ENCODE measurements at places on chromosomes 1 and 21.
A peak's percentile ranks its signal among the peaks of the same experiment; 100 is the strongest.

DNA sequence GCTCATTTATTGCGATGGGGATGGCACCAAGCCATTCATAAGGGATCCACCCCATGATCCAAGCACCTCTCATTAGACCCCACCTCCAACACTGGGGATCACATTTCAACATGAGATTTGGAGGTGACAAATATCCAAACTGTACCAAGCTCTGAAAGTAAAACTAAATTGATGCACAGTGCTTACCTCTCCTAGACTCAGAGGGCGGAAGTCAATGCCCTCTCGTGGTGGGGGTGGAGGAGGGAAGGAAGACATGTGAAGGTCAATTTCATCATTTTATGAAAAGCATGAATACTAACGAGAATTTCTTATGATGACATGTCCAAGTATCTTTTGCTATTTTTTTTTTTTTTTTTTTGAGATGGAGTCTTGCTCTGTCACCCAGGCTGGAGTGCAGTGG lies 120.0 kb downstream of the PGBD5 start:
- no peak for DNase-seq

DNA sequence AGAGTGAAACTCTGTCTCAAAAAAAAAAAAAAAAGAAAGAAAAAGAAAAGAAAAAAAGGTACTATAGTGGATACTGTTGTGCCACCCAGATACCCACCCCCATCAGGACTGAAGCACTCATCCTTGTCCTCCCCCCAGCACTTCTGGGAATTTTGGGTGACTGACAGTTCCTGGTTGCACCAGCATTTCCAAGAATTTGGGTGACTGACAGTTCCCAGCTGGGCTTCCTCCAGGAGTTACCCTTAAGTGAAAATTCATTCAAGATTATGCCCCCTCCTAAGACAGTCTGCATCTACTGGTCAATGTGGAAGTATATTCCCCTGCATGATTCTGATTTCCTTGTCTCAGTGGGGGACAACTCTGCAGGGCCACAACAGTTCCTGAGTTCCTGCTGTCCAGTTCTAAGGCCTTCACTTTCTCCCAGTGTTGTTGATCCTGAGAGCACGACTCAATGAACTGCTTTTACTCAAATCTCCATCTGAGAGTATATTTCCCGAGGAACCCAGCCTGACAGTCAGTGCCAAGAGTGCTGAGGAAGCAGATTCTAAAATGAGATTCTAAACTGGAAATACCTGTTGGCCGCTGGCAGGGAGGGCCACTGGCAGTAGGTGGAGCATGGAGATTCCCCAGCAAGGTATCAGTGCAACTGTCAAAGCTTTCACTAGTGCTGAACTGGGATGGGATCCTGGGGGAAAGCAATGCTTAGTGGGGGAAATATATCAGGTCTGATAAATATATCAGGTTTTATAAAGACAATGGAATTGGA lies 18.5 kb downstream of the RIIAD1 start:
- no peak for DNase-seq

GRCh38 chr1:179805291-179806195 lies 62.5 kb downstream of the FAM163A start:
- DNase-seq: no peak

- DNase-seq: no peak
Observed at GRCh38 chr1:9086796-9087195, 17.4 kb upstream of the SLC2A5 start.

GRCh38 chr21:43877936-43878575 lies 13.0 kb downstream of the AGPAT3 start:
- no peak for DNase-seq

GRCh38 chr21:45409466-45410150 lies 4.6 kb downstream of the COL18A1 start:
- no peak for DNase-seq

GRCh38 chr1:43622901-43623780 lies 26.8 kb upstream of the KDM4A start:
- no peak for DNase-seq

- DNase-seq: no peak
Observed at GRCh38 chr1:212525479-212526110, 83.0 kb upstream of the ATF3 start.

DNA sequence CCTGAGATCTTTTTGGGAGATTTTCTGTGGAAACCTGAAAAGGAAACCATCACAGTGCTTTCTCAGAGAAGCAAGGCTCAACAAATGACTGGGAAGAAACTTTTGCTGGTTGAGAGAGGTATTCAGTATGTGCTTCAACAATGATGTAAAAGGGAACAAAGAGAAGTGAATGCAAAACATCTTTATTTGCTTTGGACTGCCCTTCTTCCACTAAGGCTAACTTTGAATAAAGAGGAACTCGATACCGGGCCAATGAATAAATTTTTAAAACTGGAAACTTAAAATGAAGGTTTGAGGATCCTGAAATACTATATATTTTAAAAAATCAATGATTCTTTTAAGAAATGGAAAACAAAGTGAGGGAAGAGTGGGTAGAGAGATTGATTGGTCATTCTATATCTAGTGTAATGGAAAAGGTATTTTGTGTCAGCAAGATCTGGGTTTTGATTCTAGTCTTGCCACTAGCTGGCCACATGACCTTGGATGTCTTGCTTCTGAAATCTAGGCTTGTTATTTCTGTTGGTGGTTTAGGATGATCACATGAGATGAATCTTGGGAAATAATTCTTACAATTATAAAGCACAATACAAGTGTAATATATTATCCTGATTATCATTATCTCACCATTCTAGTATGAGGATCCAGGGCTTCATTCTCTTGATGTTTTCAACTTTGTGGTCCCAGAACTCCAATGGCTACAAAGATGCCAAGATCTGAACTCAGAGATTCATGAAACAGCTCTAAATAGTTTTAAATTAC lies 34.6 kb upstream of the APOBEC4 start:
- no peak for DNase-seq

GRCh38 chr1:157944663-157945280 lies 48.7 kb upstream of the KIRREL1 start:
- no peak for DNase-seq

GRCh38 chr1:164695956-164696665 lies 137.1 kb downstream of the PBX1 start:
- DNase-seq: no peak

GRCh38 chr21:33268737-33269441 lies 2.7 kb downstream of the IL10RB start:
- peak; percentile 9 for DNase-seq

DNA sequence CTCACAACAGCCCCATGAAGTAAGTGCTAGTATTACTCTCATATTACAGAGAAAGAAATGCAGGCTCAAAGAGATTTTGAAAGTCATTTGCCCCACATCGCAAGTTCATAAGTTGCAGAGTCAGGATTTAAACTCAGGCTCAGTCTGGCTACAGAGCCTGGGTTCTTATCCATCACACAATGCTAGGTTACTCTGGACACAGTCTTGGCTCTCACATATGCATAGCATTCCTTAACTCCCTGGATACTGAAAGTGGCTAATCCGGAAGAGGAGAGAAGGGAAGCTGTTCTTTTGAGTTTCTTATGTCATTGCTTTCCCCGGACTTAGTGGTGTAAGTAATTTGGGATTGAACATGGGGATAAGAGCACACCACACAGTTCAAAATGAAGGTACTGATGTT lies 357.4 kb upstream of the PLXNA2 start:
- no peak for DNase-seq

- no peak for DNase-seq
Observed at GRCh38 chr1:218765753-218766152, 407.9 kb upstream of the LYPLAL1 start.

GRCh38 chr1:91765880-91766443 lies 120.0 kb downstream of the TGFBR3 start:
- DNase-seq: no peak

DNA sequence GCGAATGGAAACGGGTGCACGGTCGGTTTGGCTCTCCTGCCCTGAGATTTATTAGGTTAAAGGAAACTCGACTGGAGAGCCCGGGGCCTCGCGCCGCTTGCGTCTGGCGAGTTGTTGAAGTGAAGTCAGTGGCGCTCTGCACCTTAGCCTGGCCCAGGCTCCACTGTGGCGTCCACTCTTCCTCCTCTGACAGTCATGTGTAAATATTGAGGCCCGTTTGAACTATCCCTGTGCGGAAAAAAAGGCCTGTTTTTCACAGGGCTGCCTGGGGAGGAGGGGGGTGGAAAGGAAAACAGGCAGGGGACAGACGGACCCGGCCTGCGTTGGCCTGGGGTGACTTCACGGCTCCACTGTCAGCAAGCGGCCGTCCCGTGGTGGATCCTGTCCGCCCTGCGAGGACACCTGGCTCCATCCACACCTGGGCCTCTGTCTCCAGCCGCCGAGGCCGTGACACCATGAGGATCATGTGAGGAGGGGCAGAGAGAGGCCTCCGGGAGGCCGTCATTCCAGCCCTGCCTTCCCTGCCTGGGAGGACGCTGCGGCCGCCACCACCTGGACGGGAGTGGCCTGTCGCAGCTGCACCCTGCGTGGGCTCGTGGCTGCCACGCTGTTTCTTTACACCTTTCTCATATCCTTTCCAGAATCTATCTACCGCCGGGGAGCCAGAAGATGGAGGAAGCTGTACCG lies 59.8 kb downstream of the FAAP20 start:
- no peak for DNase-seq

DNA sequence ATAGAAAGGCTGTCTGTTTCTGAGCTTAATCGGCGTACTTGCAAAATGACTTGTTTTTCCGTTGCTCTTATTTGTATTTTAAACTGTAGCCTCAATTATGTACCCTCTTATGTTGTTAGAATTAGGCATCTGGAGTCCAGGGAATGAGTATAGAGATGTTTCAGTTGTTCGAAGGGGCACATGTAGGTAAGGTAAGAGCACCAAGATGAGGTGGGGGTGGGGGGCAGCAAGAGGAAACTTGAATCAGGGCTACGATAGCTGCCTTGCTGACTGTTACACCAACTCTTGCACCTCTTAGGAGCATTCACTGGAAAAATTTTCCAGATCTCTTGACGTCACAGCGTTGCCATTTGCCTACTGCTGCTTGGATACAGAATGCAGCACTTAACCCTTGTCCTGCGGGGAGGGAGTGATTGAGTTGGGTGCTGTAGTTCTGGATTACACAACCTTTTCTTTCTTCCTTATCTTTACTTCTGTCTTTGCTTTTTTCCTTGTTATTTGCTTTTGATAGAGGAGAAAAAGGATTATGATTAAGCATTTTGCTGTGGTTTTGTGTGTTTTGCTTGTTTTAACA lies 3.2 kb downstream of the ATP1B1 start:
- DNase-seq: no peak

- no peak for DNase-seq
Observed at GRCh38 chr1:147807405-147807804, 47.0 kb upstream of the GJA5 start.

DNA sequence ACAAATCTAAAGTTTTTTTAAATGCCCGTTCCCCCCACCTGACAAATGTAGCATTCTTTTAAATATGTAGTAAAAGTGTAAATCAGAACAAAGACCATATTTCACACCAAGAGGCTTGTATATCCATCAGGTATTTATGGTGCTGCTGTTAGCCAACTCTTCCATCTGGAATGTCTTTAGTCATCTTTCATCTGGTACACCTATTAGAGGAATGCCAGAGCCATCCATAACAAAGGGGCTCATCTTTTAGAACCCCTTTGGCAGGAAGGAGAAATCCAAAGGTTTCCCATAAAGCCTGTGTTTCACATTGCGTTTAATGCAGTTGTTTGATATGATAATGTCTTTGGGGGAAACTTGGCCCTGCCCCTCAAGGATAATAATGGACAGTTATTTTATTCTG lies 79.3 kb upstream of the C1orf87 start:
- DNase-seq: no peak

DNA sequence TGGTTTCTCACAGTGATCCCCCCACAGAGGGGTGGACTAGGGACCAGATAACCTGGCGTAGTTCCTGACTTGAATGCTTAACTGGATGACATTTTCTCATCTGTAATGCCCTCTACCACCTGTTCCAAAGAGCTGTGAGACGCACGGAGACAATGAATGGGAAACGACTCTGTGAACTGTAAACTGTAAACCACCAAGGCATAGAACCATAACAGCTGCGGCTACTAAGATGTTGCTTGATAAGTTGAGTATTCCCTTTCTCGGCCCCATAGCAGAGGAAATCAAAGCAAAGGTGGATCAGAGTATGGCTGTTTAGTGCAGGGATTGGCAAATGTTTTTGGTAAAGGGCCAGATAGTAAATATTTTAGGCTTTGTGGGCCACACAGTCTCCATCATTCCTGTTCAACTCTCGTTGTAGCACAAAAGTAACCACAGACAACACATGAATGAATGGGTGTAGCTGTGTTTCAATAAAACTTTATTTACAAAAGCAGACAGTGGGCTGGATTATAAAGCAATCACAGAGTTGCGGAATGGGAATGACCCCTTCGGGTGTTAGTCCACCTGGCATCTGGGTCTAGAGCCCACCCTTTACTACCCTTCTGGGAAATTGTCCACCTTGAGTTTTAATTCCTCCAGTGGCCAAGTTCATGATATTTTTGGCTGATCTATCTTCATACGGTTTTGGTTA lies 315.2 kb downstream of the RPS6KC1 start:
- no peak for DNase-seq

- no peak for DNase-seq
Observed at GRCh38 chr1:45008516-45008915, 2.6 kb downstream of the HECTD3 start.

DNA sequence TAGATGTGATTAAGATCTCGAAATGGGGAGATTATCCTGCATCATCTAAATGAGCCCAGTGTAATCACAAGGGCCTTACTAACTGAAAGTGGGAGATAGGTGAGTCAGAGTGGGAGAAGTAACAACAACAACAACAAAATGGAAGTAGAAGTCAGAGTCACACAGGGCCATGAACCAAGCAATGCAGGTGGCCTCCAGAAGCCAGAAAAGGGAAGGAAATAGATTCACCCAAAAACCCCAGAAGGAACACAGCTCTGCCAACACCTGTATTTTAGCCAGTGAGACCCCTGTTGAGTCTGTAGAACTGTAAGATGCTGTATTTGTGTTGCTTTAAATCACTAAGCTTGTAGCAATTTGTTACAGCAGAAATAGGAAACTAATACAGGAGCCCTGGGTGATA lies 4.1 kb downstream of the TAGLN2 start:
- no peak for DNase-seq

Measured in NCI-H1092 (cell line).